Fibroblast of skin of left quadriceps (primary cell): ENCODE measurements at places on chromosomes 2 and 18.

DNA sequence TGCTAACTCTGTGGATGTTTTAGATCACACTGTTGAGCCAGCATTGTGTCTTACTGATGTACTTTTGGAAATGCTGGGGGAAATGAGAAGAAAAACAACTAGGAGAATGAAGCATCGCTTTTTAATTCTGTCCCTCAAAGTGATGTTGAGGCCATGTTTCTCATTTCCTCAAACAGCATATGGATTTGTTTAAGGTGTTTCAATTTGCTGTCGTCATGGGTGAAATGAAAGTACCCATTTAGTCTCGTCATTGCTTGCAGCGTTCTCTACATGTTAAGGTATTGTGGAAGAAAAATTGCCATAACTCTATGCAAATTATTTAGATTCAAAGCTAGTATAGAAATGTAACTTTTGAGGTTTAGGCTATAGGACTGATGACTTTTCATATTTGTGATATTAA lies 151.3 kb downstream of the KCTD1 start:
- no peak for DNase-seq

DNA sequence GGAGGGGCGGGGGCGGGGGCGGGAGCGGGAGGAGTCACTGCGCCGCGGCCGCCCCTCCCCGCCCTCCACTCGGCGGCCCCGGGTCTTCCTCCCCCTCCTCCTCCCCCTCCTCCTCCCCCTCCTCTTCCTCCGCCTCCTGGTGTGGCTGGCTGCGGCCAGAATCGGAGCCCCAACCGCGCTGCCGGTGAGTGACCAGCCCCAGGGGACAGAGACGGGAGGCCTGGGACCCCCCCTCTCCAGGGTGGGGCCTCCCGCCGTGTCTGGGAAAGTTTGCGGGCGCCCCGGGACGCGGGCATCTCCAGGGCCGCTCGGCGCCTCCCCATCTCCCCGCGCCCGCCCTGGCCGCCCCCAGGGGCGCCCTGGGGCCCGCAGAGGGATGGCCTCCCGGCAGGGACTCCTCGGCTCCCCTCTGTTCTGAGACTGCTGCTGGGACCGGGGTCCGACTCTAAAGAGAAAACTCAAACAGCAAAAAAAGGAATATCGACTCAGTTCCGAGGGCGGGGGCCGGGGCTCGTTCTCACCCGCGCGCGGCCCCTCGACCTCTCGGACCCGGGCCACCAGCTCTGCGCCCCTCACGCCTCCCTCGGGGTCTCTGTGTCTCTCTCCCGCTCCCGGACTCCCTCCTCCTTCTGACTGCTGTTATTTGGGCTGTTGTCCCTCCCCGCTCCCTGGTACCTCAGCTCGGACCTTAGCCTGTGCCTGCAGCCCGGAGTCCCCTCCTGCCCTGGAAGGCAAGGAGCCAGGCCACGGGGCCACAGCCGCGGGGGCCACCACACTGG lies at the start of gene STON1:
STON1 (plus strand) TSS at position 122 of the 779 bp plus-strand sequence. CDS start 50,480 bp downstream, outside the sequence.
- no peak for DNase-seq

GRCh38 chr18:8811115-8811514 lies 105.8 kb downstream of the MTCL1 start:
- DNase-seq, result no peak

DNA sequence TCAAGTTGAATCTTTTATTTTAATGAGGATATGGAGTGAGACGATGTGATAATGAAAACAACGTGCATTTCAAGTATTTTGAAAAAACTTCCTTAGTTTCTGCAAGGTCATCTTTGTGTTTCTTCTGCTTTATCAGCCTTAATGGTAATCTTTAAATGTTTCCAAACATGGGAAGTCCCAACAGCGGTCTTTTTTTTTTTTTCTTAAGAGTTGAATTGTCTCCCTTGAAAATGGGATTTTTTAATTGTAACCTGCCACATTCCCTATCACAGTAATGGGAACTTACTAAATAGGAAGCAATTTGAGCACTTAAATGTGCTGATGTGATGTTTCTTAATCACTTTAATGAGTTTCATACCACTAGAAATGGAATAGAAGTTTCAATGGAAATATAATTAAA lies 45.8 kb downstream of the ATIC start:
- no peak for DNase-seq

DNA sequence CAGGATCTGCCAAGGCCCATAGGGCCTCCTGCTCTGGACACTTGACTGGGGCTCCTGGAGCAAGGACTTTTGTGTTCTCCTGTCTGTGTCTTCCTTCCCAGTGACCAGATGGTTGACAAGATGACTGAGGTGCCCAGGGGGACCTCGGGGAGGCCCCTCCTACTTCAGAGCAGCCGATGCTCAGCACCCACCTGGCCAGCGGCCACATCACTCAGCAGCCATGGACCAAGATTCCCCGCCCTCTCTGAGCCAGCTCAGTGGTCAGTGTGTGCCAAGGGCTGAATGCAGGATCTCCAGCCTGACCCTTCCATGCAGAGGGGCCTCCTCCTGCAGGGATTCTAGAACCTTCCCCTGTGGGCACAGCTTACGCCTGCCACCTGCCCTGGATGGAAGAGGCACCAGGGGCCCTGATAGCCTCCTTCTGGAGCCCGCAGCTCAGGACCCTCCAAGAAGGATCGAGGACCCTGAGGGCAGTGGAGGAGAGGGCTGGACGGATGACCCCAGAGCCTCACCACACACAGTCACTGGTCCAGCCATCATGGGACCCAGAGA lies 87.4 kb upstream of the GPC1 start:
- no peak for DNase-seq

DNA sequence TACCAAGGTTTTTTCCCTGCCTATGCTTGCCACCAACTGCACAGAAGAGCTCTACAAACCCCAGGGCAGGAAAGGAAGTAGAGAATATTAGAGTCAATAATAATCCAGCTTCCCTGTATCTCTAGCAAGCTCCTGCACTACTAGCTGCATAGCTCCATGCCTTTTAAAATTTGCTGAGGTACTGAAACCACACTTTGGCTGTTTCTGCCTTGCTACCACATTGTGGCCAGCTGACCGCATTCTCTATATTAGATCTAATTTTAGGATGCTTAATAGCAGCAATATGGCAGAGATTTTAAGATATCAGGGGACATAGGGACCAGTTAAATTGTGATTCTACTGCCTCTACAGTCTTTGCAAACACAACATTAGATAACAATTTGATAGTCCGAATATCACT lies 534.6 kb downstream of the MBD2 start:
- no peak for DNase-seq

DNA sequence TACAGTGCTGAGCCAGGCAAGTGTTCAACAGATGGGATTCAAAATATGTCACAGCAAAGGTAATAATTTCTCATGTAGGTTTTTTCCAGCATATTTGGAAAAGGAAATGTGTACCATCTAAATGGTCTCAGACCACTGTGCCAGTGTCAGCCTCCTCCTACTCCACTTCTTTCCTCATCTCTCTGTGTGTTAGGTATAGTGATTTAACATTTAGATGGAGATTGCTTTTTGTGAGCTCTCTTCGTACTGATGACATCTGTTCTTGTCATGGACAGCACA lies 80.9 kb upstream of the TSPYL6 start:
- no peak for DNase-seq

- DNase-seq, result no peak
Observed at GRCh38 chr2:8587920-8588830, 93.7 kb upstream of the ID2 start.

DNA sequence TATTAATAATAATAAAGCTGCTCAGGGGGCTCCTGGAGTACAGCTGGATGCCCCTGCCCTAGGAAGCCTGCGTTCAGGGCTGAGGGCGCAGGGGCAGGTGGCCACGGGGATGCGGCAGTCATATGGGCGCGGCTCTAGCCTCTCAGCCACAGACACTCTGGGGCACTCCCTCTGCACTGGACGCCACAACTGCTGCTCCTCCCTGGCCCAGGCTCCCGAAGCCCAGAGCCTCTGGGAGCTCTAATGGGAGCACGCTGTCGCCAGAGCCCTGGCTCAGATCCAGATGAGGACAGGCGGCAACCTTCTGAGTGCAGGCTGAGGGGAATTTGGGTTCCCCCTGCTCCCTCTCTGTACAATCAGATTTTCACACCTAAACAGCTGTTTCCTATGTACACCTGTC lies 93.6 kb downstream of the MTCL1 start:
- DNase-seq, result no peak

- peak; percentile 27 for DNase-seq
Observed at GRCh38 chr2:102005989-102006885, 14.5 kb downstream of the IL1R2 start.

DNA sequence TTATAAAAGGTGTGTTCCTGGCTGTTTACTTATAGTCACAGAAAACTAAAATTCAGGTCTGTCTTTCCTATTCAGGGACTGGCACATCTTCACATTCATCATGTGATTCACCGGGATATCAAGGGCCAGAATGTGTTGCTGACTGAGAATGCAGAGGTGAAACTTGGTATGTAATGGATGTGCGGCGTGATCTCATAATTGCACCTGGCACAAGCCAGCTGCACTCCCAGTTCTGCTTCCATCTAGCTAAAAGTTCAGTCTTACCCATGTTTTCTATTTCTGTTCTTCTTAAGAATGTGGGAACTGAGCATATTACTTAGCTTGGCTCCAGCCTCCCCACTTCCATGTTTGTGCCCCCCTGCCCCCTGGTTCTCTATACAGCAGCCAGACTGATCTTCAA lies 131.9 kb downstream of the MAP4K4 start:
- no peak for DNase-seq

- peak; percentile 87 for DNase-seq
Observed at GRCh38 chr2:217527590-217528202, 475.1 kb downstream of the TNS1 start.

DNA sequence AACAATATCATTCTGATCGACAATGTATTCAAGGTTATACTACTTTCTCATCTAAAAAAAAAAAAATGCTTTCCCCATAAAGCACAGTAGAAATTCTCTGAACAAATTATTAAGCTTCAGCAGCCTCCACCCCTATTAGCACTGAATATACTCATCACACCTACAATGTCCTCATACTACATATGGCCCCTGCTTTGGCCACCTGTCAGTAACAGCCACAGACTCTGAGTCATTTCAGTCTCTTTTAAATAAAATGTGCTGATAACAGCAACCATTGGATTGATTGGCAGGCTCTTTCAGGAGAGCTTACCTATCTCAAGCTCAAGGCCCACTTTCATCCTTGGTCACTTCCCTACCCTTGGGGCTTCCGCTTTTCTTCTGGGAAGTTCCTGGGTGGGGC lies 236.7 kb downstream of the TMX3 start:
- no peak for DNase-seq

DNA sequence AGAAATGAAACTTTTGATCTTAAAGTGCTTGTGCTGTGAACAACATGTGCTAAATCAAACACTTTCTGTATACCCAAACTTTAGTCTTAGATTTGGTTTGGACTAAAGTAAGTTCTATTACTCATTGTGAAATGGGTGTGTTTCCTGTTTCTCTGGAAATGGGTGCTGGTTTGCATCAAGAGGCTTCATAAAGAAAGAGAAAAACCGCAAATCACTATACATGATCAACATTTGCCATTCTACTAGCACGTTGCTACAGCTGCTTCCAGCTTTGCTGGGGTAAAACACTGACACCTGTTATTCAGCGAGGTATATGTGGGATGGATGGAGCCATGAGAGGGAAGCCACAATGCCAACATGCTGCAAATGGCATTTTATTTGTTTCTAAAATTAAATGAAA lies 547.0 kb upstream of the ACVR2A start:
- DNase-seq, result no peak

DNA sequence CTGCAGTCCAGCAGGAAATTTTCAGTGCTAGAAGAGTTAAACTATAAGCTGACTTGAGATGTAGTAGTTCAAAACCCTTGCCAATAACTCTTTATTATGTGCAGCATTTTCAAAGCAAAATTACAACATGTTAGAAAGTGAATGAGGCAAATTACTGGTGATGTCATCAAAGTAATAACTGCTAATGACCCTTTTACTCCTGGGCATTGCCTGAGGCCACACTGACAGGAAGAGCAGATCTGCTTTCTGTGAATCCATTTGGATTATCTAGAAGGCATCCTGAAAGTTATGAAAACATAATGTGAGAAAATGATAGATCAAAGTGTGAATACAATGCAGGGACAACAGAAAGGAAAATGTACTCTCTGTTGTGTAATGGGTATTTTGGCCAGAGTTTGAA lies 139.6 kb upstream of the TRIB2 start:
- DNase-seq, result no peak

GRCh38 chr2:113156278-113157117 lies 17.3 kb upstream of the PSD4 start:
- DNase-seq, result no peak

- DNase-seq, result peak; percentile 26
Observed at GRCh38 chr18:74255131-74255616, 36.6 kb downstream of the CYB5A start.
